Activated CD4-positive, alpha-beta T cell treated with anti-CD3 and anti-CD28 coated beads, Interleukin-2, amount 10 ng/mL, durations not matched to agents 7 days and 5 days (primary cell): ENCODE measurements at places on chromosomes 4 and X. TPM values are rescaled to one million over a fixed set of nuclear protein-coding genes. Genes with fewer than 3 reads are reported as not detected.

DNA sequence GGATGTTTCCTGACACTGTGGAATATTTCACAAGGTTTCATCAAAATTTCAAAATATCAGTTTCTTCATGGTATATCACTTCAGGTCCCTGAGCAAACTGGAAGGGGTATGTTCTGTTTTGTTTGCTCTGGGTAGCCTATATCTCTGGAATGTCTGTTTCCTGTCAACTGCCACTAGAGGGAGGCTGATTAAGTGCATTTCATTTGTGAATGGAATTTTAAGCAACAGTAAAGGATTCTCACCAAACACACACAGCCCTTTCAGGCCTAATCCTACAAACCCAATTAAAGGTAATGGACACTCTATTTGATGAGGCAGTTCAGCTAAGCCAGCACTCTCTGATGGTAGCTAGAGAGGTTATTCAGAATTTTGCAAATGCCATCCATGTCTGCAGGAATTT lies 307.1 kb downstream of the TEX13A start:
- DNase-seq = no peak

DNA sequence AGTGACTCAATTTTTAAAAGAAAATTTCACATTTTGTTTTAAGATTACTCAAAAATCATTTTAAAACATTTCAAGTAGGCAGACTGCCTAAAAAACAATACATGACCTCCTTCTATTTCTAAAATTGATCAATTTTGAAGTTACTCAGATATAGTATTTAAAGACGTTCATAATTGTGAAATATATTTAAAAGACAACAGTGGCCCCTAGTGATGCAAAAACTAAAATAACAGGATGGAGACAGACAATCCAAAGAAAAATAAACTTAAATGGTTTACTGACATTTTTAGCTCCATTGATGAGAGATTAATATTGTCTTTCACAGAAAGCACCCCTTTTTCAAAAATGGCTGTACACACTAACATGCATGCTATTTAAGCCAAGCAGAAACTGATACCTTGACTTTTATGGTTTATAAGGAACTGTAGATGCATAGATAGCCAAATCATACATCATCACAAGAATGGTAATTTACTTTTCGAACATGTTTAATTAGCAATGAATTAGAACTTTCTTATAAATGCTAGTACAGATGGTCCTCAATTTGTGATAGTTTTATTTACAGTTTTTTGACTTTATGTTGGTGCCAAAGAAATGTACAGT lies 69.8 kb upstream of the FAT4 start:
- DNase-seq = no peak

MEPE gene
- total RNA-seq = not detected

HTR2C gene
- total RNA-seq = not detected
